ENCODE measurements at places on chromosomes 13 and 19. TPM values are rescaled to one million over a fixed set of nuclear protein-coding genes. Genes with fewer than 3 reads are reported as not detected.

- no peak for DNase-seq
These were observed 12.4 kb downstream of the NOSIP start for GRCh38 chr19:49567861-49568441.

DNA sequence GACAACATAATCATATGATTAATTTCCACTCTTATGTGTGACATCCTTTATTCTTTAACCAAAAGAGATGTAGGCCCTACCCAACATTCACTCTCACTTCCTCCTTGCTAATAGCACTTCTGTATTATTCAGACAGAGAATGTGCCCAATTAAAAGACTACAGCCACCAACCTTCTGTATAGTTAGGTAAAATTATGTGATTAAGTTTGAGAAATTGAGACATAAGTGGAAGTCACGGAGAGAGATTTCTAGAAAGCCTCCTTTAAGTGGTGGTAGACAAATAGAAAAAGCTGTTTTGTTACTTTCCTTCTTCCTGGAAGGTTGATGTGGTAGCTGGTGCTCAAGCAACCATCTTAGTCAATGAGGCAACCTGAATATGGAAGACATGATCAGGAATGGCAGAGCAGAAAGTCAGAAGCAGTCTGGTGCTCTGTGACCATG lies 14.8 kb downstream of the EPSTI1 start:
- no peak for DNase-seq

DNA sequence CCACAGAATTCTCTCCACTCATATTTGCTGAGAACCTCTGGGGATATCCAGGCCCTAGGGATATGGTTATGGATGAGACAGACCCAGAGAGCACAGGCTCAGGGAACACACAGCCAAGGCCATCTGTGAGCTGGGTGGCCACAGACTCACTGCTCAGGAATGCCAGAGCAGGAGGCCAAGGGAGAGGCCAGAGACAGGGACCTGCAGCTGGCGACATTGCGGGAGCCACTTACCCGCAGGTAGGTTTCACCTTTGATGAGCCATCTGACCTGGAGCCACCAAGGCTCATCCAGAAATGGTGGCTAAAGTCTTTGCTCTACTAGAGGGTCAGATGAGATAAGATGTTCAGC lies 29.4 kb downstream of the CCNE1 start:
- DNase-seq, result peak; percentile 38

DNA sequence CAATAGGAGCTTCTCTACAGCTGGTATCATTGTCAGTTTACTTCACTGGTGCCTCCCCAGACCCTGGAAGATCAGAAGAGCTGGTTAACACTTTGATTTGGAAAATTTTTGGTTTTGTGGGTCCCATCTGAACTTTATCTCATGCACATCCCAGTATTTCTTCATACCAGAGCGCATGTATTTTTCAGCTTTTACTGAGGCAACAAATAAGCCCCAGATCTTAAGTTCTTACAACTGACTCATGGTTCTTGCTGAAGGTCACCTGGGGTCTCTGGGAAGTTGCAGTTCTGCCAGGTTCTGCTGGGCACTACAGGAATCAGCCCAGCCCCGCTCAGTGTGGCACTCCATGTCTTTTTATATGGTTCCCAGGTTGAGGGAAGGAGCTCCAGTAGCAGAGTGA lies 1249.9 kb downstream of the EFNB2 start:
- no peak for DNase-seq

DNA sequence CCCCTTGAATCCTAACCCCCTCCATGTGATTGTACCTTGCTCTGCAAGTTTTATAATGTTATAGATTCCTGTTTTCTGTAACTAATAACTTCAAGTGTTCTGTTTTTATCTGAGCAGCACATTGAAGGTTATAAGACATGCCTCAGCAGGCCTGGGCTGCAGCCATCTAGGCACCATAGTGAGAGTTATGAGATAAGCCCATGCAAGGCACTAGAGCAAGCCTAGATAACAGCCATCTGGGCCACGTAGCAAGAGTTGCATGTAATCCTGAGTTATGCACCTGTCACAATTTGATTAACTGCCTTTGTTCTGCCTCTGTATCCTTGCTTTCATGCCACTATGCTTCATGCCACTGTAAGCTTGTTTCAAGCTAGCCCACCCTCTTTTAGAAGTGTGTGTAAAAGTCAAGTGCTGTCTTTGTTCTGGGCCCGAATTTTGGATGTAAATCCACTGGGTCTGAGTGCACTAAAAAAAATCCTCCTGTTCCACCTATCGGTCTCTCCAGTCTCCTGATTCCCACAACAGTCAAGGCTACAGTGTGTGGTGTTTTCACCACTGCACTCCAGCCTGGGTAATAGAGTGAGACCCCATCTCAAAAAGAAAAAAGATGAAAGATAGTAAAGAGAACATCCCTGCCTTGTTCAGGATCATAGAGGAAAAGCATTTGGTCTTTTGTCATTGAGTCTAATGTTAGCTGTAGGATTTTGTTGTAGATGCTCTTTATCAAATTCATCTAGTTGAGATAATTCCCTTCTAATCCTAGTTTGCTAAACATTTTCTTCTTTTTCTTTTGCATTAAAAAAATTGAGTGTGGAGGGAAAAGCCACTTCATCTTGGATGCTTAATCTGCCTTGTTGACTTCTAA lies 16.0 kb upstream of the KBTBD6 start:
- DNase-seq, result no peak

GRCh38 chr19:31264041-31264778 lies 85.0 kb downstream of the TSHZ3 start:
- DNase-seq, result no peak

DNA sequence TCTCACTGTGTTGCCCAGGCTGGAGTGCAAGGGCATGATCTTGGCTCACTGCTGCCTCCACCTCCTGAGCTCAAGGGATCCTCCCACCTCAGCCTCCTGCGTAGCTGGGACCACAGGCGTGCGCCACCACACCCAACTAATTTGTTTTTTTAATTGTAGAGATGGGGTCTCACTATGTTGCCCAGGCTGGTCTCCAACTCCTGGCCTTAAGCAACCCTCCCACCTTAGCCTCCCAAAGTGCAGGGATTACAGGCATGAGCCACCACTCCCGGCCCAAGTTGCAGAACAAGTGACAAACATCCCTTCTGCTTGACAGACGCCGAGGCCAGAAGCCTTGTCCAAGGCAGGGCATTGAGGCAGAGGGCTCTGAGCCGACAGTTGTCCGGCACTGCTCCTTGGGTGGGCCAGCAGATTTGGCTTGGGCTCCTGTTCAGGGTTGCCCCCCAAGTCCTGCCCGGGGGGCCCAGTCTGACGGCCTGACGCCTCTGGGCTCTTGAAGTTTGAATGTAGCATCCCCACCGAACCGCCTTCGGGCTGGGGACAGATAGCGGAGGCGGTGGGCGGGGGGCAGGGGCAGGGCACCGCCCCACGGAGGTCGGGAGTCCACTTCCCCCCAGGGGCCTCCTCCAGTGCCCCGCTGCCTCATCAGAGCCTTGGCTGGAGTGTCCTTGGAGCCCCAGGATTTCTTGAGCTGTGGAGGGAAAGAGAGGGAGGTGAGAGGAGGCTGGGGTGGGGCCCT lies 5.7 kb upstream of the SPACA4 start:
- no peak for DNase-seq

- peak; percentile 25 for DNase-seq
These were observed 343.6 kb downstream of the FGF9 start for GRCh38 chr13:22014469-22014868.

- no peak for DNase-seq
These were observed 527.1 kb downstream of the FGF9 start for GRCh38 chr13:22198001-22198400.

DNA sequence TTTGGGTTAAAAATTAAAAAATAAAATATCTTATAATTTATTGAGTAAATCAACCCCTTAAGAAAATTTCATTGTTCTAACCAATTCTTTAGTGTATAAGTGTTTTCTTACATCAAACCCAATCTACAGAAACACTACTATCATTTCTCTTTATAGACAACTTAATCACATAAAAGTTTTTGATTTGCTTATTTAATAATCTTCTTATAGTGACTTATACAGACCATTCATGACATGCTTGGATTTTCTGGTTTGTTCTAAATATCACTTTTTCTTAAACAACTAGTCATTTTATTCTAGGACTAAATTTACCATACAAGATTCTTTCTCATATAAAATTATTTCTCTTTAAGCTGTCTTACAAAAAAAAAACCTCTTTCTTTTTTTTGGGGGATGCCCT lies 27.3 kb upstream of the ZSCAN5A start:
- peak; percentile 7 for DNase-seq

GRCh38 chr13:52112591-52112990 lies 16.3 kb downstream of the NEK5 start:
- DNase-seq, result no peak

- DNase-seq, result no peak
These were observed 18.3 kb downstream of the CCDC97 start for GRCh38 chr19:41328157-41328841.

DNA sequence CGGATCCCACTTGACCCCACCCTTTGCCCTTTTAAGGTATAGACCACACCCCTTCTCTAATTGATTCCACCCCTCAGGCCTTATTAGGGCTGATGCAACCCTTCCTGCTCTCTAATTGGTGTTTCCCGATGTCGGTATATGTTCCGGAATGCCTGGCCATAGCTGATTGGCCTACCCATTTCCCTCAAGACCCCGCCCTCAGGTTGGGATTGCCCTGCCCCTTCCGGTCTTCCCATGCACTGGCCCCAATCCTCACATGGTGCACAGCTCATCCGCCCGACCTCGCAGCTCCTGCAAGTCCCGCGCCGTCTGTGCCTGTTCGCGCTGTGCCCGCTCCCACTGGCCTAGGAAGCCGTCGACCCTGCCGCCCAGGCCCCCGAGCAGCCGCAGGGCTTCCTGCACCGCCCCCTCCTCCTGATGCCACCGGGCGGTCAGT lies 18.1 kb downstream of the TSKS start:
- DNase-seq, result no peak

GRCh38 chr19:36110487-36111199 lies at the start of gene OVOL3:
OVOL3 (plus strand) TSS chr19:36111143; CDS start chr19:36111203, 60 bp downstream.
- no peak for DNase-seq

DNA sequence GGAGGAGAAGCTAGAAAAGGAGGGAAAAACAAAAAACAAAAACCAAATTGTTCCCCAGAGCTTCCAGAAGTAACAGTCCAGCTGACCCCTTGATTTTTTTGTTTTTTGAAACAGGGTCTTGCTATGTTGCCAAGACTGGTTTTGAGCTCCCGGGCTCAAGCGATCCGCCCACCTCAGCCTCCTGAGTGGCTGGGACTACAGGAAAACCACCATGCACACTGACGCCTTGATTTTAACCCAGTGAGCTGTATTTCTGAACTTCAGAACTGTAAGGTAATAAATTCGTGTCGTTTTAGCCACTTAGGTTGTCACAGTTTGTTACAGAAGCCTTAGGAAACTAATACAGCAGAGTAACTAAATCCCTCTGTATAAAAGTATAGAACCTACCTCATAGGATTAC lies 1.1 kb upstream of the NEK3 start:
- DNase-seq, result no peak

GRCh38 chr13:110028311-110028710 lies 241.9 kb upstream of the IRS2 start:
- DNase-seq, result no peak

GRCh38 chr13:111317042-111317550 lies 3.3 kb upstream of the TEX29 start:
- no peak for DNase-seq

DNA sequence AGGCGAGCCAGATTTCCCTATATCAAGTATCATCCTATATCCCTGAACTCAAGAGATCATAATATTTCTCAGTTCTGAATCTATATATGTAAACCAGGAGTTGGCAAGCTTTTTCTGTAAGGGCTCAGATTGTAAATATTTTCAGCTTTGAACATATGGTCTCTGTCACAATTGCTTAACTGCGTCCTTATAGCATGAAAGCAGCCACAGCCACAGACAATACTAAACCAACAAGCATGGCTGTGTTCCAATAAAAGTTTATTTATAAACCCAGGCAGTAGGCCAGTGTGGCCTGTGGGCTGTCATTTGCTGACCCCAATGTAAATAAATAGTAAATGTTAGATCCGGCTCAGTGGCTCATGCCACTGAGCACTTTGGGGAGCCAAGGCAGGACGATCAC lies 12.2 kb upstream of the MYH14 start:
- DNase-seq, result no peak

DNA sequence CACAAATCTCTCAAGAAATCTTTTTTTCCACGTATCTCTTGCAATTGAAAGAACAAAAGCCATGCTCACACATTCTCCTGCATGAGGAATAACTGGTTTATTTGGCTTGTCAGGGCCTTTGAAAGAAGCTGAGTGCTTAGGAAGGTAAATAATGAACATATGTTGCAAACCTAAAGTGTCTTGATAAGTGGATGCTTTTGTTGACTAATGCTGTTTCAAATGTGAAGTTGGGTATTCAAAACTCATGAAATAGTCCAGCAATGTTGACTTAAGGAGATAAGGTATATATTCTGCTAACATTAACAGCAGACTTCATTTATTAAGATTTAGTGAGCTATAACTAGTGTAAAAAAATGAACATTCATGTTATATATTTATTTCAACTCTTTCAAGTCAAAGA lies 1792.7 kb upstream of the MIR17HG start:
- no peak for DNase-seq

DNA sequence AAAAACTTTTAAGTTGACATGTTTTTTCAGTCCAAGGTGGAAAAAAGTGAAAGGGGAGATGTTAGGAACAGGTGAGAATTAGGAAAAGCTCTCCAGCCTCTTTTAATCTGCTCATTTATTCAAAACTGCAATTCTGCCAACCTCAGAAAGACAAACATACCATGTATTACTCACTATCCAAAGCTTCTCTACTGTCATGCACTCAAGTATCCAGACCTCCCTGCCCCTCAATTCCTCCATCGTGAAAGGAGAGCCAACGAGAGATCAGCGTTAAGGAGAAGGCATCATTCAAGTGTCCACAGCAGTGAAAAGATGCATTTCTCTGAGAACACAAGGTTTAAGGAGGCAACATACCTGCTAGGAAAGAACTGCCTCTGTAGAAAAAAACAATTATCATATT lies 24.5 kb downstream of the DIAPH3 start:
- DNase-seq, result peak; percentile 15

DNA sequence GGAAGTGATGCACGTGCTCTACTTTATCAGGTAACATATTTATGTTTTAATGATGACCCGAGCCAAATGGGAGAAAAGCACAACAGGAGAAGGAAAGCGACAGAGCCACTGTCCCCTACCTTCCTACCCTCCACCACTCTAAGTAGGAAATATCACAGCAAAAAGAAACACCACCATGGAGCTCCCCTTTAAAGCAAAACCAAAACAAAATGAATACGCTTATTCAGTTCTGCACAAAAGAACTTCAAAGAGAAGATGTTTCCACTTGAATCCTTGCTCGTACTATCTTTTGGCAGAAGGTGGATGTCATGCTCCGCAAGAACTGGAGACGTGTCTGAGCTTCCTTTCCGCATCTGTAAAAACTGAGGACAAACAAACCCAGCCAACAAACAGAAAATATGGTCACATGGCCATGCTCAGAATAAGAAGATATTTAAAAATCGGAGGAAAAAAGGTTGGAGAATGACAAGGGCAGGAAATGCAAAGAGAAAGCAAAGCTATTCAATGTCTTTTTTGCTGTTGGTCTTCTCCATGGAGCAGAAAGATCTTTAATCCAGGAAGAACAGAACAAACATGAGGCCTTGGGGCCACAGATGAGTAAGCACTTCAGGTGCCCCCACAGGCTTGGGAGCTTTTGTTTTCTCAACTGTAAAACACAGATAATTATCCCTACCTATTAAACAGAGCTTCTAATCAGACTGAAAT lies 19.5 kb downstream of the N4BP2L1 start:
- DNase-seq, result no peak

GRCh38 chr19:56507446-56508289 lies at the start of gene ZNF471:
ZNF471 (plus strand) TSS chr19:56507855; CDS start chr19:56511572, 3,717 bp downstream.
- DNase-seq, result peak; percentile 98

KLK4 gene
- total RNA-seq, result not detected

CADM4 gene
- 1.5 TPM for total RNA-seq

SMAD9 gene
- total RNA-seq, result 5.8 TPM

ZFP14 gene
- 1.5 TPM for total RNA-seq

PRDX2 gene
- total RNA-seq, result 300 TPM

ZNF226 gene
- total RNA-seq, result 20.7 TPM

LYL1 gene
- not detected for total RNA-seq
